ENCODE measurements at places on chromosomes 12 and 14.

DNA sequence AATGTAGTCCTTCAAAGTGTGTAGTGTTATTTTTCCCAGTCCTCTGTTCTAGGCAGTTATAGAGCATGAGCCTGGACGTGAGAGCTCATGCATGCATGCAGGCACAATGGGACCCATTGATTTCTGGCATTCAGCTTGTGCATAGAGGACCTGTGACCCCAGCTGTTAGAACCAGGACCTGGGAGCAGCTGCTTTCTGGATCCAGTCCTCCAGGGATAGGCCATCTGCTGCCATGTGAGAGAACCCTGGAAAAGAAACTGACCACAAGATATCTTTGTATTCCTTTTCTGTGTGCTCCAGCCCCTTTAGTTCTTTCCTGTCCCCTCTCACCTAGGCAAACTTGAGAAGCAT, 76.9 kb downstream of the SUSD6 start:
- DNase-seq: no peak

DNA sequence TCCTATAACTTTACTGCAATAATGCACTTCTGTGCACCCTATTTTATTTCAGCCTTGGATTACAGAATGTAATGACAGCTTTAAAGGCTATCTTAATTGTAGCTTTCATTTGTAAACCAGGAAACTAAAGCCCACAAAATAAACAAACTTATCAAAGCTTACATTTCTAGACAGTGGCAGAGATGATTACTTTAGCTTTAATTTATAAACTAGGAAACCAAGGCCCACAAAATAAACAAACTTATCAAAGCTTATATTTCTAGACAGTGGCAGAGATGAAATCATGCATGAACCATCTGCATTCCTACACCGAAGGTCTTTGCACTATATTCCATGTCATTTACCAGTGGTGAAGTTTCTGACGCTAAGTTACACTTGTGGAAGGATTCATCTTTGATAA, 74.4 kb downstream of the PRKD1 start:
- no peak for DNase-seq

DNA sequence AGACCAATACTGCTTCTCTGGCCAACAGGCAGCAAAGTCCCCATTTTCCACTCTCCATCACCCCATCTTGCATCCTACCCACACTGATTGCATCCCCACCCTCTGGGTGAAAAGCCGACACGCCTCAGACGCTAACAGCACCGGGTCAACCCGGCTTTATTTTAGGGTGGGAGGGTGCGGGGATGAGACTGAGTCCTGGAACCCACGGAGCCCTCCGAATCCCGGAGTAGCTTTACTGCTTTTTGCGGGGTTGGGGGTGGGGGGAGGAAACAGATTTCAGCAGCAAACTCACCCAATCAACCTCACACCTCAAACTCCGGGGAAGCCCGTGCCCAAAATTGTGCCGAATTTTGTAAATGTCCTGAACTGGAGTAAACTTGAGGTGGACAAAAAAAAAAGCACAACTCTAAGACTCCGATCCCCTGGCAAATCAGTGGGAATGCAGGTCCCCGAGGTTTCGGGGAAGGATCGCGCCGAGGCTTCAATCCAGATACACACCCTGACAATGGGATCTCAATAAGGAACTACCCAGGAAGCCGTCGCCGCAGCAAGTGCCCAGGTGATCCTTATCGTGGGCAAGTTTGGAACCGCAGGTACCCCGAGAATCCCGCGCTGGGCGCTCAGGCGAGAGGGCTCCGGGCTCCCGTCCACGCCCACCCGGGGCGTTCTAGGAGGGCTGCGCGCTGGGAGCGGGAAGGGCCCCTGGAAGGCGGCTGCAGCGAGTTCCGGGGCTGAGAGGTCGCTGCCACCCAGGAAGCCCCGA, 1.1 kb downstream of the GCH1 start:
- DNase-seq: no peak

- DNase-seq: peak; percentile 70
These were observed 7.9 kb downstream of the TRIM9 start for GRCh38 chr14:51087031-51087441.

- DNase-seq: no peak
These were observed 95.2 kb downstream of the KCNA5 start for GRCh38 chr12:5138845-5139244.

GRCh38 chr12:40473962-40474361, 218.3 kb upstream of the CNTN1 start:
- no peak for DNase-seq

- no peak for DNase-seq
These were observed 942 bp downstream of the SYT1 start for GRCh38 chr12:78865516-78865915.
